ENCODE measurements at places on chromosomes 1 and 21.

GRCh38 chr1:184296466-184297243 lies 90.2 kb upstream of the C1orf21 start:
- DNase-seq: no peak

DNA sequence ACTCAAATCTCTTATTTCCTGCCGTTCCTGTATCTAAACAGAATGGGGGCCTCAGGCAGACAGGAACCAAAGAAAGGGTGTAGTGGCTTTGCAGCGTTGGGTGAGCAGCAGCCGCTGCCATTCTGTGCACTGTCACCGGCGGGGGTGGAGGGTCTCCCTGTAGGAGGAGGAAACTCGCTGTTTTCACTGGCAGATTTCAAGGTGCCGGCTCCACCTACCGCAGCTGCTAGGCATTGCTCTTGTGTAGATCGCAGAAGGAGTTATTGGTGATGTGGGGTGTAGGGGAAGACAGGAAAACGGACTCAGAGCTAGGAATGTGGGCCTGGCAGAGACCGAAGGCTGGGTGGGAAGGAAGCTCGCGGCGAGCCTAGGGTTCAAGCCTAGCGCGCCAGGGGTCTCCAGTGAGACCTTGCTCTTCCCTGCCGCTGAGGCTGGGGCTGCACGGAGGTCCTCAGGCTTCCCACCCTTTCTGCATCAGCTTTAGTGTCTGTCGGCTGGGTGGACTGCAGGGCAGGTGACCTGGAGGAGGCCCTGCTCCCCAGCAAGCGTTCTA lies 20.8 kb downstream of the ATP5PO start:
- DNase-seq: peak; percentile 76

GRCh38 chr1:156241311-156241811 lies 623 bp upstream of the BGLAP start:
- DNase-seq: no peak

GRCh38 chr1:112841825-112842224 lies 114.2 kb downstream of the SLC16A1 start:
- DNase-seq: no peak

DNA sequence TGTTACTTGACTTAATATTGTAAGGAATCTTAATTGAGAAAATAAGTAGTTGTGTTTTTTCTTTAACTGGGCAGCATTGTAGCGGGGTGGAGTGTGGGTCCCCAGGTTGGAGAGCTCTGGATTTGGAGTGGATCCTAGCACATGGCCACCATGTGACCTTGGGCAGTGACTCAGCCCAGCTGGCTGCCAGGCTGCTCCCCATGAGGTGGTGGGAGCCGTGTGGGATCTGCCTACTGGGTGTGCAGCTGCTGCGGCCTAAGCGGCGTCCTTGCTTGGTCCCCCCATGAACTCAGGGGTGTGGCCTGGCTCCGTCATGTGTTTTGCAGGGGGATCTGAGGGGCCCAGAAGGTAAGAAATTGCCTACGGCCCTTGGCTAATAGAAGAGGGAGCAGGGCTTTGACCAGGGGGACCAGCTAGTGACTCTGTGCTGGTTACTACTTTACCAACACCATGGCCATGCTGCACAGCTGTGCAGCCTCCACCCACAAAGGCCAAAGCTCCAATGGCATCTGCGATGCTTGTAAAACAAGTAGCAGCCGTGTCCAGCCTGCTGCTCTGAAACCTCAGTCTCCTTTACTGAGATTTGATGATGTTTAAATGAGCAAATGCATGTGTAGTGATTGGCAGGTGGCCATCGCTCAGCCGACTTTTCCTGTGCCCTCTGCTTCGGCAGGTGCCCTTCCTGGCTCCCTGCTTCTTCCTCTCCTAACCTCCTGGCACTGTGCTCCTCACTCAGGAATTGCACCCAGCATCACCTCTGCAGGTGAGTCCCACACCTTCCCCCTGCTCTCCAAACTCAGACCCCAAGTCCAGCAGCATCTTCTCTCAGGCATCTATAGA lies 68.3 kb downstream of the ADARB1 start:
- DNase-seq: no peak

DNA sequence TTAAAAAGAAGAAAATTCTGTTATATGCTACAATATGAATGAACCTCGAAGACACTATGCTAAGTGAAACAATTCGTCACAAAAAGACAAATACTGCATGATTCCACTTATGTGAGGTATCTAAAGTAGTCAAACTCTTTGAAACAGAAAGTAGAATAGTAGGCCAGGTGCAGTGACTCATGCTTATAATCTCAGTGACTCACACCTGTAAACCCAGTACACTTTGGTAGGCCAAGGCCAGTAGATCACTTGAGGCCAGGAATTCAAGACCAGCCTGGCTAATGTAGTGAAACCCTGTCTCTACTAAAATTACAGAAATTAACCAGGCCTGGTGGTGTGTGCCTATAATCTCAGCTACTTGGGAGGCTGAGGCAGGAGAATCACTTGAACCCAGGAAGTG lies 25.7 kb downstream of the EPHA10 start:
- DNase-seq: no peak

DNA sequence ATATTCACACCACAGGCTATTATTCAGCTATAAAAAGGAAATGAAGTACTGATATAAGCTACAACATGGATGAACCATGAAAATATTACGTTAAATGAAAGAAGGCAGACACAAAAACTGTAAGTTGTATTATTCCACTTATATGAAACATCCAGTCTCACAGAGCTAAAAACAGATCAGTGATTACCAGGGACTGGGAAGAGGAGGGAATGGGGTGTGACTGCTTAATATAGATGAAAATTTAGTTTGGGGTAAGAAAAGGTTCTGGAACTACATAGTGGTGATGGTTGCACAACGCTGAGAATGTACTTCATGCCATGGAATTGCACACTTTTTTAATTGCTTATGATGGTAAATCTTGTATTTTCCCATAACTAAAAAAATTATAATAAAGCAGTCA lies 19.5 kb downstream of the GPBP1L1 start:
- no peak for DNase-seq

DNA sequence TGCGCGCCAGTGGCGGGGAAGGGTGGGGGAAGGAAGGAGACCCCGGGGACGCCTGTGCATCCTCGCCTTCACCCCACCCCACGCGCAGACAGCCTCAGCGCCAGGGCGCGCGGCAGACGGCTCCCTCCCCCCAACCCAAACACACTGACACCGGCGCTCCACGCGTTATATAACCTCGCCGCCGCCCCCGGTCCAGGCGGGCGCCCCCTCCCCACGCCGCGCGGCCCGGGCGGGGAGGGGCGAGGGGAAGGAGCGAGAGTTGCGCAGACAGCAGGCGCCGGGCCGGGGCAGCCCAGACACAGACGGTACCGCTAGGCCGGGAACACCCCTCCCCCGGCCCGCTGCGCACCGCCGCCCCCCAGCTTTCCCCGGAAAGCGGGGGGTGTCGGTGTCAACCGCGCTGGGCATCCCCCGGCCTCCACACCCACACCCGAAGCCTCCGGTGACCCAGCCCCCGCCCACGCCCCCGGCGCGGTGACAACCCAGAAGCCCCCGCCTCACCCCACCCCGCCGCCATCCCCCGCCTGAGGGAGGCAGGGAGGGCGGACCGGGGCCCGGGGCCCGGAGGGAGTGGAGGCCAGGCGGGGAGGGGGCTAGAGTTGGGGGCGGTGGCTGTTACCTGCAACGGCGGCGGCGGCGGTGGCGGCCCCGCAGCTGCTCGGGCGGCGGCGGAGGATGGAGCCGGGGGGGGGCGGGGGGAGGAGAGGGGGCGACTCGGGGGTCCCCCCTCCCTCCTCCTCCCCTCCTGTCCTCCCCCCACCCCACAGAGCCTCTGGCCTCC lies 432 bp downstream of the AKT3 start:
- peak; percentile 22 for DNase-seq

DNA sequence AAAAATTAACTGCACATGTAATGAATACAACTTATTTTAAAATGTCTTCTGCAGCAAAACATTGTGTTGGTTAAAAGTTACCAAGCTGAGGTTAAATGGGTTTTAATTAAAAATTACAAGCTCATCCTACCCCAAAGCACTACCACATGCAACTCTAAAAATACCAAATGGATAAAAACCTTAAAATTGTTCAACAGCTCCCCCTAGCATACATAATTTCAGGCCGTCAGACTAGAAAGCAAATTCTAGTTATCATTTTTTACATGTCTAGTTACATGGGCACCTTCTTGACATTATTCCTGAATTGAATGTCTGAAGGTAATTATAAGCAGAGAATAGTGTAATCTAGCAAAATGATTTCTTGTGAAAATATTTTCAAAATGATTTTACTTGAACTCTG lies 176.5 kb downstream of the C1orf21 start:
- no peak for DNase-seq

GRCh38 chr1:220527908-220528678 lies at the start of gene MARK1:
MARK1 (plus strand) TSS chr1:220528136; CDS start chr1:220528823, 687 bp downstream.
- DNase-seq: peak; percentile 81

DNA sequence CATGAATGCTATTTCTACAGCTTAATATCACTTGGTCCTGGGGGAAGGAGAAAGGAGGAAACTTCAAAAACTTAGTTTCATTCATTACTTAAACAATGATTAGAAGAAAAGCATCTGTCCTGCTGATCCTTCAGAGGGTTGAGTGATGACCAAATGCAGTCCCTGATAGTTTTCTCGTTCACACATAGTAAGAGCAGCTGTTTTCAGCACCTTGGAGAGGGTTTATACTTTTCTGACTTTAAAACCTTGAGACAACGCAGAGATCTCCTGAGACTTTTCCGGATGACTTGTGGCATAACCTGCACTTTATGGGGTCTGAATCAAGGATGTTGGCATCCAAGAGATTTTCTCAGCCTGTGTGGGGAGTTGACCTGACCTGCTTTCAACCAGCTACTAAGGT lies 94.0 kb upstream of the KCND3 start:
- DNase-seq: no peak

GRCh38 chr1:65425697-65426096 lies 5.2 kb downstream of the LEPR start:
- no peak for DNase-seq

- no peak for DNase-seq
These were observed 35.2 kb downstream of the SYT6 start for GRCh38 chr1:114118351-114118990.

GRCh38 chr1:207801819-207802218 lies 50.0 kb downstream of the CD46 start:
- DNase-seq: no peak

DNA sequence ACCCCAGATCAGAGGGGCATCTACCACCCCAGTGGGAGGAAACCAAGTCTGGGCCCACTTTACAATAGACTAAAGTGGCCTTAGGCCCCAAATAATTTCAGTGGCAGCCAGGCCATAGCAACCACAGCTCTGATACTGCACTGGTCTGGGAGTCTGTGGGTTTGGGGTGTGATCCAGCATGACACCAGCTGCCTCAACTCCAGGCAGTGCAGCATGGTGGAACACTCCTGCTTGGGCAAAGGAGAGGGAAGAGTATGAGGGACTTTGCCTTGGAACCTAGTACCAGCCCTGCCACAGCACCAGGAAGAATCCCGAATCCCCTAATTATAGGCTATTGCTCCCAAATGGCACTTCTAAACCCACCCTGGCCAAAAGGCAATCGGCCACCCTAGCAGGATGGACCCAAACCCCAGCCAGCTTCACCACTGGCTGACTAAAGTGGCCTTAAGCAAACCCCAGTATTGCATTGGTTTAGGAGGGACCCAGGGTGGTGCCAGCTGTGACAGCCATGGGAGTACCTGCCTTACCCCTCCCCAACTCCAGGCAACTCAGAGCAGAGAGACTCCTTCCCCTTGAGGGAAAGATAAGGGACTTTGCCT lies 47.1 kb downstream of the PACC1 start:
- DNase-seq: no peak

All from NCI-H1436 (cell line).